BE2C (cell line): ENCODE measurements at places on chromosomes 1 and 21.

DNA sequence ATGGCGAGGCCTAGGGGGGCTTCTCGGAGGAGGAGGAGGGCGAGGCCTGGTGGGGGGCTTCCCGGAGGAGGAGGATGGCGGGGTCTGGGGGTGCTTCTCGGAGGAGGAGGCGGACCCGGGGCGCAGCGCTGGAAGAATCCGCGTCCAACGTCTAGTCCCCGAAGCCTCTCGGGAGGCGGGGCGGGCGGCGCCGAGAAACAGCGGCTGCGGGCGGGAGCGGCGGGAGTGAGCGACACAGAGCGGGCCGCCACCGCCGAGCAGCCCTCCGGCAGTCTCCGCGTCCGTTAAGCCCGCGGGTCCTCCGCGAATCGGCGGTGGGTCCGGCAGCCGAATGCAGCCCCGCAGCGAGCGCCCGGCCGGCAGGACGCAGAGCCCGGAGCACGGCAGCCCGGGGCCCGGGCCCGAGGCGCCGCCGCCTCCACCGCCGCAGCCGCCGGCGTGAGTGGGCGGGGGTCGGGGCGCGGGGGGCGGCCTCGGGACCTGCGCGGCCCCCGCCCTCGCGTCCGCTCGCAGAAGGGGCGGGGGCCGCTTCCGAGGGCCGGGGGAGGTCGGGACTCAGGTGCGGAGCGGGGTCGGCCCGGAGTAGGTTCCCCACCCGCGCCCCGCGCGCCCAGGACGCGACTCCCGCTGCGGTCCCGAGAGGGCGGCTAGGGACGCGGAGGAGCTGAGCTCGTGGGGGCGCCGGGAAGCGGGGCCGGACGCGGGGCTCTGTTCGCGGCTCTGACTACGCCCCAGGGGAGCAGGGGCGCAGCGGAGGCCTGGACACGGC lies at the start of gene KLHL17:
TSS of gene KLHL17 (plus strand) at position 222 of the 769 bp plus-strand sequence. CDS start at position 332, 110 bp downstream.
- peak; percentile 91 for DNase-seq

- no peak for DNase-seq
Measured at GRCh38 chr1:235725434-235725833, 75.8 kb upstream of the GNG4 start.

DNA sequence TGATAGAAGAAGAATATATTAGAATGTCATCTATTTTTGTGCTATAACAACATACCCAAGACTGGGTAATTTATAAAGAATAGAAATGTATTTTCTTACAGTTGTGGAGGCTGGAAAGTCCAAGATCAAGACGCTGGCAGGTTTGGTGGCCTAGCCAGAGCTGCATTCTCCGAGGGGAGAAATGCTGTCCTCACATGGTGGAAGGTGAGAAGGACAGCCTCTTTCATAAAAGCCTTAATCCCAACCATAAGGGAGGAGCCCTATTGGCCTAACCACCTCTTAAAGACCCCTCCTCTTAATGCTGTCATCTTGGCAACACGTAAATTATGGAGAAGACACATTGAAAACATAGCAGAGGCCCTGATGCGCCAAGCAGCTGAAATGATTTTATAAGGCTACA lies 60.1 kb upstream of the KAZN start:
- no peak for DNase-seq

DNA sequence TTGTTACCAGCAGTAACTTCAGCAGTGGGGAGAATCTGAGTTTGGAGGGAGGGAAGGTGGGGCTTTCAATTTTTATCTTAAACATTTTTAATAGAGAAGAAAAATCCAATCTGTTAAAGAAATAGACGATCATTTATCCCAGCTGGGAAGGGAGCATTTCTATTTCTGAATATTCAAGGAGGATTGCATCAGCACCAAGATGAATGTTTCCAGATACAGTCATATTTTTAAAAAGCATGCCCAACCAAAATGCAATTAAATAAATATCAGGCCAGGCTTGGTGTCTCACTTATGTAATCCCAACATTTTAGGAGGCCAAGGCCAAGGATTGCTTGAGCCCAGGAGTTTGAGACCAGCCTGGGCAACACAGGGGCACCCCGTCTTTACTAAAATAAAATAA lies 1.7 kb upstream of the ATP1A4 start:
- no peak for DNase-seq
